ENCODE measurements at places on chromosomes 12 and 14.

DNA sequence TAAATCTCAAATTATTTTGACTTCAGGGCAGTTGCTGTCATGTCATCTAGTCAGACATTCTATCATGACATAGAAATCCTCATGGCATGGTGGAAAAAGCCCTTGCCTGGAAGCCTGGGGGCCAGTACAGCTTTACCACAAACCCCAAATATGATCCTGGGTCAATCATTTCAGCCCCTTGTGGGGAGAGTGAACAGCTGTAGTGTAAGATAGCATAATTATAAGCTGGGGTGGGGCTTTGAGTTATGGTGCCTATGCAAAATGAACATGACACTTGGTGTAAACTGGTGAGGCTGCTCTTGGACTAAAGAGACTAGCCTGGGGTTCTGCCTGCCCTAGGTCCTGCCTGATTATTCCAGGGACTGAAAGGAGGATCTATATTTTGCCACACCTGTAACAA lies 207.7 kb upstream of the DDHD1 start:
- DNase-seq: no peak

- no peak for DNase-seq
Observed at GRCh38 chr12:12720672-12721161, 3.5 kb downstream of the CDKN1B start.

DNA sequence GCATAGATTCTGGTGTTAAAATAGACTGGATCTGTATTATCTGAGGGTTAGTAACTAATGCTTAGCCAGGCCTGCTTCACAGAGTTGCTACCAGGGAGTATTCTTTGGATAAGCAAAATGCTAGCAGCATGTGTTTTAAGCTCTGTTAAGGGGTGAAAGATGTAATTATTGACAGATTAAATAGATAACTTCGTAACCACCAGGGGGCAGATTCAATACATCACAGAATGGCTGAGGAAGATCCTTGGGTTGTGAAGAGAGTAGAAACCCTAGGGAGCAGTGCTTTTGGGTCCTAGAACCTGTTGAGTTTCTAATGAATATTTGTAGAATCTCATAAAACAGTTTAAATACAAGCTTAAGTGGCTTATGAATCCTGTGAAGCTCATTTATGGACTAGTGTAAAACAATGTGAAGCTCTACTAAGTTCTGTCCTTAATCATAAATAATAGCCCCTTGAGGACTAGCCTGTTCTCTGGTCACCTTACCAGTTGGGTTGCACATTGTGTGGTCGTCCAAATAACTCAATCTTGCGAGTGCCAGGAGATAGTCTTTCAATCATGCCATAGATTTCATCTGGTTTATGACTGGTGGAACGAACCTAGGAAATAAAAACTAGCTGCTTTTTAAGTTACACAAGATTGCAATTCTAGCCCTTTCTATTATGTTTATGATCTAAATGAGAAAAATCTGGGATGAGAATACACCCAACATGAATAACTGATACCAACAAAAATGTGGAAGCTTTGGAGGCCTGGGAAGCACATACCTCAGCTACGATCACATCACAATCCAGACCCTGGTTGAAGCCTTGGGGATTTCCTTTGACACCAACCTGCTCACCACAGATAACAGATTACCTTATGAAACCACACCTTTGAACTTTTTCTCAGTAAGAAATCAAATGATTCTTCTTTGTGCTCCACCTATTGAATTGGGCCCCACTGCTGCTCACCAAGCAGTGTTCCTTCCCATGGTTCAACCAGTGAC lies 12.3 kb downstream of the METTL3 start:
- DNase-seq: no peak

DNA sequence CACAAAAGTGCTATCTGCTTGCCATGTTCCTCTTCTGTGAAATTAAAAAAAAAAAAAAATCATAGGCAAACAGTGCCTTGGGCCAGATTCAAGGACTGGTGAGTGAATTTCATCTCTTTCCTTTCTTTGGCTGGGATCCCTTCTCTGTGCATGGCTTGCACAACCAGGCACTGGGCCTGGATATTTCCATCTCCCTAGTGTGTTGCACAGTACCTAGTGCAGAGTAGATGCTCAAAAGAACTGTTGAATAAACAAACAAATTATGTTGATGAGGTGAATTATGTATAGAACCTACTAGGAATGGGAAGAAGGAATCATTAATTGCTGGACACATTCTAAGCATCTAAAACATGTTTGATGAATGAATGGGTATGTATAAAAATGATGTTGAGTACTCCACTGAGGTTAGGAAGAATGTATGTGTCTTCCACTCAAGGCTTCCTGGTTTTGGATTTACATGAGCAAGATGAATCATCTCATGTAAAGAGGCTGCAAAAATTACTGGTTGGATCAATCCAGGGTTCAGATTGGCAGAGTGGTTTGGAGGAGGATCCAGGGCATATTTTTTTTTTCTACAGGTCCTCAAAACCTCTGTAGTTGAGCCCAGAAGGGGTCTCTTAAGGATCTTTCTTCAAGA lies 93.2 kb downstream of the EMP1 start:
- DNase-seq: no peak

DNA sequence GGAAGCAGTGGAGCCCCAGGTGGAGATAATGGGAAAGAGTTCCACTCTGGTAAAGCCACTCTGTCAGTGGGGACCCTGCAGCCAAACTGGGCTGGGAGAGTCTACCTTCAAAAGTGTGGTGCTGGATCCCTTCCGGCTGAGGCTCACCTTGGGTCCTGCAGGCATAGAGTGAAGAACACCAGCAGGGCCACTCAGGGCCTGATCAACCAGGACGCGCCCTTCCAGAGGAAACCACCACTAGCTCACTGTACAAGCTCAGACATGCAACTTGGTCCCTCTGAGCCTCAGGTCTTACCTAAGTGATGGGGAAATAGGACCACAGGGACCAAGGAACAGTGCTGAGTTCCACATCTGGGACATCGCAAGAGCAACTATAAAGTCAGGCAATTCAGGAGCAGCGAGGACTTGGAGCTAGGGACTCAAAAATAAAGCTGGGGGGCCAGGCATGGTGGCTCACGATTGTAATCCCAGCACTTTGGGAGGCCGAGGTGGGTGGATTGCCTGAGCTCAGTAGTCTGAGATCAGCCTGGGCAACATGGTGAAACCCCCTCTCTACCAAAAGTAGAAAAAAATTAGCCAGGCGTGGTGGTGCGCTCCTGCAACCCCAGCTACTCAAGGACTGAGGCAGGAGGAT lies 5.9 kb upstream of the PRPH start:
- DNase-seq: no peak

- DNase-seq: no peak
Observed at GRCh38 chr12:46221255-46222128, 47.4 kb downstream of the SLC38A1 start.

DNA sequence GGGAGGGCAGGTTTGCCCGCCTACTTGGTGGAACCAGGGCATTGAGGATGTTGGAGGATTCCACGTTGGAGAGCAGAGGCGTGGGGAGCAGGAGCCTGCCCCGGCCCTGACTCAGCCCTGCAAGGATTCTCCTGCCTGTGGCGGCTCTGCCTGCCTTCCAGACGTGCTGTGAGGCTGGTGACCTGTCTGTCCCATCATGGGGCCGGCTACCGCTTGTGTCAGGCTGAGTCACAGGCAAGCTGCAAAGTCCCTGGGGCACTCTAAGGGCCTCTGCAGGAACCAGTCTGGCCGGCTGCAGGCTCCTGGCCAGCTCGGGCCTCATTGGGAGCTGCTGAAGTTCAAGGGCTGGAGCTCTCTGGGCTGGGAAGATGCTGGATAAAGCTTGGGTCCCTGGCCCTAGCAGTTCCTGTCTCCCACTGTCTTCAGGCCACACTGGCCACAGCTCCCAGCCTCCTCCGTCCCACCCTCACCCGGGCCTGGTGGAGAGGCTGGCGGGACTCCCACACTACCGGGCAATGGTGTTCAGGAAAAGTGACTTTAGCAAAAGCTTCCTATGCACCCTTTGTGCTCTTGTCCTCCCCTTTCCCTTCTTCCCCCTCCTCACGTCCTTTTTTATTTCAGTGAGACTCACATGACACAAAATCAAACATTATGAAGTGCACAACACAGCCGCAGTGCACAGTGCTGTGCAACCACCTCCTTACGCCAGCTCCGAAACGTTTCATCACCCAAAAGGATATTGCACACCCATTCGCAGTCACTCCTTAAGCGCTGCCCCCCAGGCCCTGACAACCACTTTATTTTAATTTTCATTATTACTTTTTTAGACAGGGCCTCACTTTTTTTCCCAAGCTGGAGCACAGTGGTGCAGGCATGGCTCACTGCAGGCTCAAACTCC lies 22.0 kb upstream of the ULK1 start:
- DNase-seq: peak; percentile 94

DNA sequence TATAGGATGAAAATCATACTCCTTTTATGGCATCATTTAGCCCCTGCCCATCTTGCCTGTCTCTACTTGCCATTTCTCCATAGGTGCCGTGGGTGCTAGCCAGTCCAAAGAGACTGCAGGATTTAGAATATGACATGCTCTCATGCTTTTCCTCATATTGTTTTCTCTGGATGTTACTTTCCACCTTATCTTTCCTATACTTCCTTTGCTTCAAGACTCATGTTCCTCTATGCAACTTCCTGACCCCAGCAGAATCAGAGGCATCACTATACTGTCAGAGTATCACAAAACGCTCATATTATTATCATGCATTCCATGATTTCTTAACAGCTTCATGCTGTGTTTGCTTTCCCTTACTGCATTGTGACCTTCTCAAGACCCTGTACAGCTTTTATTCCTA lies 220.8 kb upstream of the ABCD2 start:
- no peak for DNase-seq

DNA sequence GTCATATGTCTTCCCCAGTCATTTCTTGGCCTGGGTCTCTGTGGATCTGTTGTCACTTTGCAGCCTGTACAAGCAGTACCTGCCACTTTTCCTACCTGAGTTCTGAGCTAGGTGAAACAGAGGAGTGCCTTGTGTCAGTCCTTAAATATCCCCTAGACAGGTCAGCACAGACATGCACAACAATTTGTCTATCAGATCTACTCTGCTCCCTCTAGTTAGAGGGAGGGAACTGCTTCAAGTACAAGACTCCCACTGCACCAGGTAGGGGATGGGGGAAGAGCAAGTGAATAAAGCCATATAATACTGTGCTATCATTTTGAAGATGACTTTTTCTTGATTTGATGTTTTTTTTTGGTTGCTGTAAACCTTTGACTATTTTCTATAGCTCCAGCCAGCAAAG lies 39.4 kb downstream of the MIPOL1 start:
- DNase-seq: no peak

DNA sequence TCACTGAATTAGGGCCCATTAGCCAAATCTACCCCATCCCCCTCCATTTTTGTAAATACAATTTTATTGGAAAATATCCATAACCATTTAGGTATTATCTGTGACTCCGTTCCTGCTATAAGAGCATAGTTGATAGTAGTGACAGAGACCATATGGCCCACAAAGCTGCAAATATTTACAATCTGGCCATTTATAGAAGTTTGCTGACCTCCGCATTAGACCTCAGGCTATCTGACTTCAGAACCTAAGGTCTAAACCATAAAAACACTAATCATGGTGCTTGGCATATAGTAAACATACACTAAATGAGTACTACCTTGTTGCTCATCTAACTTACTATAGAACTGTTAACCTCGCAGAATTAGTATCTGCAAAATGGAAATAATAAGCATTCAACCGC lies 124.8 kb downstream of the NPAS3 start:
- no peak for DNase-seq

DNA sequence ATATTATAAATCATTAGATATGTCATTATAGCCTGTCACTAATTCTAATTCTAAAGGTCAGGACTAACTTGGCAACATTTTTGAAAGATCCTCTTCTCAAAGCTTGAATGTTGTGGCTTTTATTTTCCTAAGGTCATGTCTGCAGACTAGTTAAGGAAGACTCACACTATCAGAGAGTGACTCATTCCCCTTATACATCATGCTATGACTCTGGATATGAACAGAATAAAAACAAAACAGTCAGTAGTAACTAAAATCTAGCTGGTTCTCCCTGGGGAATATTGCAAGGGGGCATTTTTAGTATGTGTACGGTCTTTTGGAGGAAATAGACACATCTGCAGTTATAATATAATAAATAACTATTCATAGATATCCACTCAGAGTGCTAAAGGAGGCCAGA lies 170.6 kb downstream of the SLC2A13 start:
- DNase-seq: no peak

DNA sequence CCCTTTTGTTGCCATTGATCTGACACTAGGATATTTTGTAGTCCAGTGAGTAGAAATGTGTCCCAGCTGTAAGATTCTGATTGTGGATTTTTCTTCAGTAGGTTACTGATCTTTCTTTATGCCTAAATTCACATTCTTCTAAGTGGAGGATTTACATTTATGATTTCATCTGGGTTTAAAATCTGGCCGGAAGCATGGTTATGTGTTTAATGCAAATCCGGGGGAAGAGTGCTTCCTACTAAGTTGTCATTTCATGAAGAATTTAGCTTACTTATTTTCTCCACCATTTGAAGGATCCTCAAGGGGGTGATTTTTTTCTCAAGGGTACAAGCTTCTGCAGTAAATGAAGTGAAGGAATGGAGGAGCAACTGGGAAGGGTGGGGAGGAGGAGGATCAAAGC lies 96.7 kb downstream of the TMTC2 start:
- DNase-seq: no peak

- DNase-seq: no peak
Observed at GRCh38 chr14:23294734-23295561, 7.7 kb downstream of the PPP1R3E start.

GRCh38 chr12:56087220-56087619 lies 7.3 kb downstream of the ERBB3 start:
- DNase-seq: no peak

DNA sequence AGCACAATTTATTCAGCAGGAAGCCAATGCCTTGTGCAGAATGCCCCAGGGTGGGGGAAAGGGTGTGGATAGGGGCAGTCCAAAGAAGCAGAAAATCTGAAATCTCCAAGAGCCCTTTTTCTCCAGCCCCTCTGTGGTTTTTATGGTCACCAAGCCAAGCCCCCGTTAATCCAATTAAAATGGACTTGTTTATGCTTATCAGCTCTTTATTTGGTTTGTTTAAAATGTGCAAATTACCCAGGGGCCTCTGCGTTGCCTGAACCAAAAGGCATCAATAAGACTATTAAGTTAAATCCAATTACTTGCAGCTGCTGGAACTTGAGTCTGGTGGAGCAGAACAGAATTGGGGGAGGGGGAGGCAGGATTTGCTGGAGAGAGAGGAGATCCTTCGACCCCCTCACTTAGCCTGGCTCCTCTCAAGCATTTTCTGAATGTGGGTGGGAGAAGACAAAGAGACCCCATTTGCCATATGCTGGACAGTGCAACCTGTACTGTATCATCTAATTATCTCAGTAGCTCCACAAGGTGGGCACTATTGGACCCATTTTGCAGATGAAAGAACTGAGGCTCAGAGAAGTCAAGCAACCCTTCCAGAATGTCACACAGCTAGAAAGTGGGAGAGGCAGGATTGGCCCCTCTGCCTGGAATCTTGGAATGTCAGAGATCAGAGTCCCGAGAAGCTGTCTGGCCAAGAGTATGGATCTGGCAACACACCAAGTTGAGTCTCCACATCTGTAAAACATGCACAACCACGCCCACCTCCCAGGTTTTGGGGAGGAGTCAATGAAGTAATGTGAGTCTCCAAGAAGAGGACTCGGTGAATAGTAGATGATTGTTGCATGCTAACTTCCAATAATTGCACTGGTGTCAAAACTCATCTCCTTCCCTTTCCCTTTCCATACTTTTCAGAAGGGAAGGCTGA lies 66.9 kb downstream of the CMKLR1 start:
- no peak for DNase-seq

- DNase-seq: no peak
Observed at GRCh38 chr12:121287267-121287954, 9.1 kb downstream of the CAMKK2 start.

Data from vagina (tissue), 2 donors.